ENCODE measurements at places on chromosomes 2 and 18. TPM values are rescaled to one million over a fixed set of nuclear protein-coding genes. Genes with fewer than 3 reads are reported as not detected.
A peak's percentile ranks its signal among the peaks of the same experiment; 100 is the strongest.

Gene SUMO1
- 157 TPM for total RNA-seq

- no peak for DNase-seq
- H3K4me3 ChIP-seq, result no peak overlapping the region
- H3K27me3 ChIP-seq, result peaks cover 28% of the 10 kb centered on the region
Measured at GRCh38 chr2:120635146-120635545, 100.5 kb upstream of the GLI2 start.

DNA sequence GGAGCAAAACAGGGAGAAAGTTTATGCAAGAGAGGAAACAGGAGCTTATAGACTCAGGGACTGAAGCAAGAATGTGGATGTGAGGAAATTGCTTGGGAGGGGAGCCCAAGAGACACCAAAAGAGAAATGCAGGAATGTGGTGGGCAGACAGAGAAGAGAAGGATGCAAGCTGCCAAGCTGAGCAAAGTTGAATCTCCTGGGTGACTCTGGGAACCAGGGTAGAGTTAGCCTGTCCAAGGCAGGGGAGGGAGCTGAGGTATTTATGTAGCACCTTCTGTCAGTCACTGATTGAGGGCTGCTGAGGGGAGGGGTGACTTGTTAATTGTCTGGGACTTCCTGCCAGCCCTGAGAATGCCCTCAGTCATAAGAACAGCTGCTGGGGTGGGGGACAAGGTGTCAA, 464.3 kb downstream of the NBAS start:
- no peak overlapping the region for H3K27ac ChIP-seq
- no peaks in the 10 kb centered on the region for H3K36me3 ChIP-seq

- no peaks in the 10 kb centered on the region for H3K36me3 ChIP-seq
- no peak for DNase-seq
- H3K4me3 ChIP-seq, result no peak overlapping the region
- H3K27ac ChIP-seq, result no peak overlapping the region
Measured at GRCh38 chr2:225431105-225431863, 31.8 kb downstream of the NYAP2 start.

Gene BOLL
- total RNA-seq, result not detected

DNA sequence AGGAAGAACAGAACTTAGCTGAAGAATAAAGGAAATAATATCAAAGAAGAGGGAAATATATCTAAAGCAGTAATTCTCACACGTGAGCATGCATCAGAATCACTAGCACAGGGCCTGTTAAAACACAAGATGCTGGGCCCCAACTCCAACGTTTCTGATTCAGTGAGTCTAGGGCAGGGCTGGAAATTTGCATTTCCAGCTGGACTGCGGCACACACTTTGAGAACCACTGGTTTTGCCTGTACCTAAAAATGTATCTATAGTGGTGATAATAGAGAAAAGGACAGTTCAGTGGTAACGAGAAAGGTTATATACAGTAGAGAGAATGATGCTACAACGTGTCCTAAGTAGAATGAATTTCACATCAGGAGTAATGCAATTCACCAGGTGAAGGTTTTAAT, 11.2 kb downstream of the REV1 start:
- no peak overlapping the region for H3K27ac ChIP-seq
- H3K4me1 ChIP-seq, result peaks cover 9% of the 10 kb centered on the region
- no peaks in the 10 kb centered on the region for H3K36me3 ChIP-seq
- DNase-seq, result no peak

DNA sequence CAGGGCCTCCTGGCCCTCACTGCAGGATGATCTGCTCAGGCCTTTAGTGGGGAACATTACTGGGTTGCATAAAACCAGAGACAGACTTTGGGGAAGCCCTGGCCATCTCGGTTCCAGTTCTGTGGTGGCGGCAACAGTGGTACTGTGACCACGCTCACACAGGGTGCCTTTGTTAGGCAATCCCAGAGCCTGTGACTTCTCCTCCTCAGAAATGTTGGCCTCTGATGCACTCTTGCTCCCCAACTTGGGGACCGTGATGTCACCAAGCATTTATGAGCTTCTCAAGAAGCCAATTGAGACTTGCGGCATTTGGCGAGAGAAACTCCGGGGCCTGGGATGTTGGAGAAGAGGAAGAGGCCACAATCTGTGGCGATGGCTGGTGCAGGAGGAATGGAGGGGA, 80.9 kb upstream of the PKDCC start:
- H3K27ac ChIP-seq, result peak overlapping the region; percentile 83
- H3K4me1 ChIP-seq, result peaks cover 38% of the 10 kb centered on the region
- no peaks in the 10 kb centered on the region for H3K36me3 ChIP-seq
- H3K27me3 ChIP-seq, result no peaks in the 10 kb centered on the region

- no peak for DNase-seq
- H3K4me1 ChIP-seq, result no peaks in the 10 kb centered on the region
- no peak overlapping the region for H3K4me3 ChIP-seq
- no peak overlapping the region for H3K27ac ChIP-seq
- H3K27me3 ChIP-seq, result no peaks in the 10 kb centered on the region
- H3K36me3 ChIP-seq, result no peaks in the 10 kb centered on the region
Measured at GRCh38 chr2:92072461-92073035, 2798.7 kb upstream of the TEKT4 start.

DNA sequence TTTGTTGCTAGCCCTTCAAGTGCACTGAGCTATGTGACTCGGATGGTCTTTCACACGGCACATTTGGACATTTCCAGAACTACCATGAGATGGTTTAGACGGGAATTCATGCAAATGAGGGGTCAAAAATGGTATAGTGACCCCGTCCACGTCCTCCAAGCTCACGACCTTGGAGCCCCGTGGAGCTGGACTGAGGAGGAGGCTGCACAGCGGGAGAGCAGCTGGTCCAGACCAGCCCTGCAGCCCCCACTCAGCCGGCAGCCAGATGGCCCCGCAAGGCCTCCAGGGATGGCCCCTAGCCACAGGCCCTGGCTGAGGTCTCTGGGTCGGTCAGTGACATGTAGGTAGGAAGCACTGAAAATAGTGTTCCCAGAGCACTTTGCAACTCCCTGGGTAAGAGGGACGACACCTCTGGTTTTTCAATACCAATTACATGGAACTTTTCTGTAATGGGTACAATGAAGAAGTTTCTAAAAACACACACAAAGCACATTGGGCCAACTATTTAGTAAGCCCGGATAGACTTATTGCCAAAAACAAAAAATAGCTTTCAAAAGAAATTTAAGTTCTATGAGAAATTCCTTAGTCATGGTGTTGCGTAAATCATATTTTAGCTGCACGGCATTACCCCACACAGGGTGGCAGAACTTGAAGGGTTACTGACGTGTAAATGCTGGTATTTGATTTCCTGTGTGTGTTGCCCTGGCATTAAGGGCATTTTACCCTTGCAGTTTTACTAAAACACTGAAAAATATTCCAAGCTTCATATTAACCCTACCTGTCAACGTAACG, 88.8 kb downstream of the EPAS1 start:
- H3K4me1 ChIP-seq, result peaks cover 17% of the 10 kb centered on the region
- peaks cover 19% of the 10 kb centered on the region for H3K36me3 ChIP-seq
- no peak overlapping the region for H3K4me3 ChIP-seq
- H3K27ac ChIP-seq, result peak overlapping the region; percentile 60
- H3K27me3 ChIP-seq, result no peaks in the 10 kb centered on the region
- peak; percentile 84 for DNase-seq

- no peak overlapping the region for H3K4me3 ChIP-seq
- no peak overlapping the region for H3K27ac ChIP-seq
- DNase-seq, result no peak
- no peaks in the 10 kb centered on the region for H3K4me1 ChIP-seq
- no peaks in the 10 kb centered on the region for H3K36me3 ChIP-seq
- H3K27me3 ChIP-seq, result peaks cover 29% of the 10 kb centered on the region
Measured at GRCh38 chr2:110881908-110882307, 149.5 kb downstream of the ACOXL start.

- no peak for DNase-seq
- H3K36me3 ChIP-seq, result peaks cover 10% of the 10 kb centered on the region
- H3K27ac ChIP-seq, result no peak overlapping the region
- H3K4me1 ChIP-seq, result peaks cover 6% of the 10 kb centered on the region
Measured at GRCh38 chr2:189860161-189860560, 75.9 kb downstream of the PMS1 start.

- no peak for DNase-seq
- H3K27ac ChIP-seq, result no peak overlapping the region
- no peaks in the 10 kb centered on the region for H3K36me3 ChIP-seq
- no peaks in the 10 kb centered on the region for H3K27me3 ChIP-seq
Measured at GRCh38 chr2:232438951-232439757, 16.8 kb upstream of the ALPI start.

DNA sequence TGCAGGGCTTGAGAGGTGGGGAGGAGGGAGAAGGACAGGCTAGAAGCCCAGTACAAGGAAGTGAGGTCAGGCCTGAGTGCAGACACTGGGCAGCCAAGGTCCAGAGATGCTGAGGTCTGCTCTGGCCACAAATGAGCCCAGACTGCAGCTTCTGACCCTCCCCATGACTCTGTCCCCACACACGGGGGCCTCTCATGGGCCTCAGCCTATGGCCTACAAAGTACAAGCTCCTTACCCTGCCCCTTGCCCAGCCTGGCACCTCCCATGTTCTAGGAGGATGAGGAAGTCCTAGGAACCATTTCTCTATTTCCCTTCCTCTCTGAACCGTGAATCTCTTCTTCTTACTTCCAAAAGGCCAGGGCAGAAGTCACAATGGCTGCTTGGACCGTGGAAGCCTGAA, 193.8 kb downstream of the ANKRD30B start:
- no peaks in the 10 kb centered on the region for H3K4me1 ChIP-seq
- H3K4me3 ChIP-seq, result no peak overlapping the region
- no peaks in the 10 kb centered on the region for H3K36me3 ChIP-seq

Gene ATP6V1C2
- total RNA-seq, result not detected

Gene ADGRF3
- under 0.01 TPM for total RNA-seq

DNA sequence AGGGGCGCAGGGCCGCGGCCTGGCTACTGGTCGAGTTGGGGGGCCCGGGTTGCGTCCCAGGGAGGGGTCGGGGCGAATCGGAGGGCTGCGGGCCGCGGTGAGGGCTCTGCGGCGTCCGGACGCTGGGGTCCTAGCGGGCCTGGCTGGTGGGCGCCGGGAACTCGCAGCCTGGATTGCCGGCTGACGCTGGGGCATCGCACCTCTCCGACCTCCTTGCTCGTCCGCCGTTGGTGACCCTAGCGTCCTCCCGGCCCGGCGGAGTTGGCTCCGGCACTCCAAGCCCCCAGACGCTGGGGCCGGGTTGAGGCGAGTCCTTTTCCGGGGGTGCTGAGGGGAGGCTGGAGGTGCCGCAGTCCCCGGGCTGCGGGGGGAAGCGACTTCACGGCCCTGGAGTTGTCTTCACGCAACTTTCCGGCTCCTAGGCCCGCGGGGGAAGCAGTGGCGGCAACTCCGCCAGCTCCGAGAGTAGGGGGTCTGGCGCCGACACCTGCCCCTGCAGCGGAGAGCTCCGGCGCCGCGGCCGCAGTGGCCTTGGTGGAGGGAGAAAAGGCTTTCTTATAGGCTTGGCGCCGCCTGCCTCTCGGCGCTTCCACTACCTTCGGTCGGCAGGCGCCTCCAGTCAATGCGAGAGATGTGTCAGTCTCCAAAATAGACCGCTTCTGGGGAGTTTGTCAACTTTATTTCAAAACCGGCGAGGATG, 70.3 kb downstream of the HAUS1 start:
- peak; percentile 78 for DNase-seq
- peak overlapping the region; percentile 56 for H3K27ac ChIP-seq
- peak overlapping the region; percentile 78 for H3K4me3 ChIP-seq
- no peaks in the 10 kb centered on the region for H3K27me3 ChIP-seq
- H3K36me3 ChIP-seq, result no peaks in the 10 kb centered on the region
- H3K4me1 ChIP-seq, result peaks cover 16% of the 10 kb centered on the region

- no peaks in the 10 kb centered on the region for H3K27me3 ChIP-seq
- no peak for DNase-seq
- H3K36me3 ChIP-seq, result no peaks in the 10 kb centered on the region
- H3K27ac ChIP-seq, result no peak overlapping the region
- no peaks in the 10 kb centered on the region for H3K4me1 ChIP-seq
- H3K4me3 ChIP-seq, result no peak overlapping the region
Measured at GRCh38 chr2:122266636-122267035, 511.2 kb downstream of the TSN start.

Gene TMEM17
- 3.7 TPM for total RNA-seq

Gene EFHD1
- not detected for total RNA-seq

Gene WIPF1
- 20.1 TPM for total RNA-seq

DNA sequence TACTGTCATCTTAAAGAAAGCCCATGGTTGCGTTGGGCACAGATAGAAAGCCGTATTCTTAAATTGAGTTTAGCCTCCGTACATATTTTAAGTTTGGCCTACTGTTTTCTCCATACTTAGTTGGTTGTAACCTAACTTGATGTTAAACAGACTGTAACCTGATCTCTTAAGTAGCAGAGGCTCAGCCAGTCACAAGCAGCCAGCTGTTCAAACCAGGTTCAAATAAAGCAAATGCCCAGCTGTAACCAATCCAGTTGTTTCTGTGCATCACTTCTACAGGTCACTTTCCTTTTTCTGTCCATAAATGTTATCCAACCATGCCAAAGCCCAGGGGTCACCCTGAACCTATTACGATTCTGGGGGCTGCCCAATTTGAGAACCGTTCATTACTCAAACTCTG, 10.0 kb upstream of the THADA start:
- no peaks in the 10 kb centered on the region for H3K36me3 ChIP-seq
- no peaks in the 10 kb centered on the region for H3K4me1 ChIP-seq
- H3K27ac ChIP-seq, result no peak overlapping the region
- DNase-seq, result no peak
- H3K27me3 ChIP-seq, result no peaks in the 10 kb centered on the region

Gene GTF2A1L
- total RNA-seq, result 0.13 TPM

DNA sequence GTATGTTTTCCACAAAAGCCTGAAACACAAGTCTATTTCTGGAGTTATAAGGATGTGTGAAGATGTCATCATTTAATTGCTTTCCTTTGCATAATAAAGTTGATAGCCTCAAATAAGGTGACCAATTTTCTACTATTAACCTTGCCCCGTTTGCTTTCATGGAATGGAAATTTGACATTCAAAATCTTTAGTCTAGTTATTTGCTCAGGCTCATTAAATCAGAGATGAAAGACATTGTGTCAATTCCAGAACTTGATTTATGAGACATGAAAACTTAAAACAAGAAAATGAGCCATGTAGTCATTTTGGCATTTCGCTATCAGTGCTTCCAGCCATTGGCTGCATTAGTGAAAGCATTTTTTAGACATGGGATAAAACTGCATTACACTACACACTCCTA, 91.5 kb upstream of the ZSWIM2 start:
- no peaks in the 10 kb centered on the region for H3K4me1 ChIP-seq
- no peak overlapping the region for H3K27ac ChIP-seq
- no peak for DNase-seq

Gene MERTK
- total RNA-seq, result under 0.01 TPM

GRCh38 chr2:224997802-224998201, 44.5 kb downstream of the DOCK10 start:
- peak overlapping the region; percentile 79 for H3K27ac ChIP-seq
- H3K36me3 ChIP-seq, result no peaks in the 10 kb centered on the region
- H3K4me3 ChIP-seq, result peak overlapping the region; percentile 52
- H3K27me3 ChIP-seq, result no peaks in the 10 kb centered on the region
- peaks cover 42% of the 10 kb centered on the region for H3K4me1 ChIP-seq

- peak; percentile 10 for DNase-seq
- no peak overlapping the region for H3K27ac ChIP-seq
- peaks cover 14% of the 10 kb centered on the region for H3K4me1 ChIP-seq
- H3K27me3 ChIP-seq, result 0 out of 2 replicates have a peak, but pooled peaks cover 10% of the 10 kb centered on the region
- no peaks in the 10 kb centered on the region for H3K36me3 ChIP-seq
Measured at GRCh38 chr2:119482481-119483394, 41.5 kb downstream of the SCTR start.

Data from GM23248 (cell line).